Stimulated activated naive CD4-positive, alpha-beta T cell (primary cell): ENCODE measurements at places on chromosomes 12 and 14.

GRCh38 chr12:38282886-38283285 lies 33.7 kb upstream of the ALG10B start:
- no peak for DNase-seq

GRCh38 chr12:122023339-122024131 lies 1.9 kb downstream of the BCL7A start:
- peak; percentile 28 for DNase-seq

DNA sequence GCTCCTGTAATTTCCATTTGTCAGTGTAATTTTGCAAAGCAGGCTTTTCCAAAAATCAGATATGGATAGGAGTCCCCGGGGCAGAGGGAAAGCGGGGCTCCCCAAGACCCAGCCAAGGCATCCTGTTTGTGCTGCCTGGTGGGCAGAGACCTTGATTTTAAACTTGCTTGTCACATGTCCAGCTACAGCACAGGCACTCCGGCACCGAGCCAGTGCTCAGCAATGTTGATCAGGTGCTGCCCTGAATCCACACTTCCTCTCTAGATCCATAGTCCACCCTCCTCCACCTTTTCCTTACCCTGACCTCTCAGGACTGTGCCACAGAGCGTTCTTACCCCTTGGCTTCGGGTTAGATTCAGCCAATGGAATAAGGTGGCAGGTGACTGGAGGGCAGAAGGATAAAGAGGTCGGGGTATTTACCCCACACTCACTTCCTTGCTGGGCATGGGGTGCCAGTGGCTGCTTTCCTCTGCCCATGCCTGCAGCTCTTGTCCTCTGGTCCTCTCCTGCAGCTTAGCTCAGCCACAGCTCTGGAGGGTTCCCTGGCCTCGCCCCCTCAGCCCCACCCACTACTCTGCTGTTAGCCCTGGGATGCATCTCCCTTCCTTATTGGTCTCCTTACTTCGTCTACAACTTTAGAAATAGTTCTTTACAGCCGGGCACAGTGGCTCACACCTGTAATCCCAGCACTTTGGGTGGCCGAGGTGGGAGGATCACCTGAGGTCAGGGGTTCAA lies 80.1 kb downstream of the IRF2BPL start:
- DNase-seq: no peak

DNA sequence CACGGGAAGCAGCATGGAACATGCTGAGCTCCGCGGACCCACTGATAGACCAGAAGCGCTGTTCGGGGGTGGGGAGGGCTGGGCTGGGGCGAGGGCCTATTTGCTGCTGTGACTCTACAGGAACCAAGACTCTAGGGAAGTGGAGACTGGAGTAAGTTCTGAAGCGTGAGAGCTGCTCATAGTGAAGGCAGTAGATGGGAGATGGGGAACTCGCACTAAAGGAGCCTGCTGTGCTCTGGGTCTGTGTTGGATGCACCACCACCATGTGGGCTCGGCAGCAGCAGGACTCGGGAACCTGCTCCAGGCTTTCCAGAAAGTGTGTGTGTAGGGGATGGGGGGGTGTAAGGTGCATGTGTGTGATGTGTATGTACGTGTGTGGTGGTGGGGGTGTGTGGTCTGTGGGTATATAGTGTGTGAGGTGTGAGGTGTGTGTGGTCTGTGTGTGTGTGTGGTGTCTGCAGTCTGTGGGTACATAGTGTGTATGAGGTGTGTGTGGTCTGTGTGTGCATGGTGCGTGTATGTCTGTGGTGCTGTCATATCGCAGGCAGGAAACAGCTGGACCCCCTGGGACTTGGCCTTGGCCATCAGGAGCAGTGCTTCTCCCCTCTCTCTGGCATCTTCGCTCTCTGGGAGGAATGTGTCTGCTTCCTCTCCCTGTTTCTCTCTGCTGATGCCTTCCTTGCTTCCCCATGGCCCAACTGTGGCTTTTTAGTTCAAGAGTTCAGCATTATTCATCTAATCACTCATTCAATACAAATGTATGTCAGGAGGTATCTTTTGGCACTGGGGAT lies 378.9 kb downstream of the FUT8 start:
- DNase-seq: peak; percentile 27

GRCh38 chr12:12482959-12483358 lies 79.7 kb downstream of the DUSP16 start:
- DNase-seq: peak; percentile 31

- DNase-seq: no peak
These were observed at the start of gene TNS2 for GRCh38 chr12:53049571-53050318. TSS of gene TNS2 (plus strand) at chr12:53050065. CDS start at chr12:53050186, 121 bp downstream.

GRCh38 chr12:51098611-51099010 lies 15.2 kb upstream of the CSRNP2 start:
- no peak for DNase-seq

- no peak for DNase-seq
These were observed 16.9 kb downstream of the PDE6H start for GRCh38 chr12:14989790-14990189.

GRCh38 chr12:38934686-38935085 lies 29.3 kb upstream of the CPNE8 start:
- DNase-seq: no peak

GRCh38 chr12:39972119-39972518 lies 133.8 kb downstream of the SLC2A13 start:
- DNase-seq: no peak

- no peak for DNase-seq
These were observed 157.3 kb upstream of the DDHD1 start for GRCh38 chr14:53310412-53310811.

- no peak for DNase-seq
These were observed at the start of gene HRK for GRCh38 chr12:116881325-116881876. TSS of gene HRK (minus strand) at chr12:116881441. CDS start at chr12:116881307, 134 bp downstream.

GRCh38 chr12:76746516-76746915 lies 17.4 kb upstream of the ZDHHC17 start:
- no peak for DNase-seq

DNA sequence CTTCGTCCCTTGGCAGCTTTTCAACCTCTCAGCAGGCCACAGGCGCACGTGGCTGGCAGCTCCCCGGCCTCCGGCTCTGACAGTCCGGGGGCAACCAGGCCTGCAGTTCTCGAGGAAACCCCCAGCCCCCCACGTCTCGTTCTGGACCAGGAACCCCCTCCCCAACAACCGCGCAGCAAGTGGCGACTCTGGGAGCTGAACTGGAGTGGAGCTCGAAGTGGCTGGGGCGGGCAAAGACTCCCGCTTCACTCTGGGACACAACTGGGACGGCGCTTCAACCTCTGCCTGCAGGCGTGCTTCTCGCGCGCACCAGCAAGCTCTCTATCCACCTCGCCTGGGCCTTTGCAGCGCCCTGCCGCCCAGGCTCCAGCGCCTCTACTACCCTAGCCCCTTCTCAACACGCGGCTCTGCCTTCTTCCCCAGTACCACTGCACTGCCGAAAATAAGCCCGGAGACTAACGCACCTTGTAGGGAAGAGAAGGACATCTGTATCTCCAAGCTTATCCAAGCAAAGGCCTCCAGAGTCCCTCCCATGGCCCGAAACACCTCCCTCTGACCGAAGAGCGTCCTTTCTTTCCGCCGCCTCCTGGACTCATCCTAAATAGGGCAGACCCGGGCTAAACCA lies 2.4 kb upstream of the NKX2-1 start:
- DNase-seq: no peak

DNA sequence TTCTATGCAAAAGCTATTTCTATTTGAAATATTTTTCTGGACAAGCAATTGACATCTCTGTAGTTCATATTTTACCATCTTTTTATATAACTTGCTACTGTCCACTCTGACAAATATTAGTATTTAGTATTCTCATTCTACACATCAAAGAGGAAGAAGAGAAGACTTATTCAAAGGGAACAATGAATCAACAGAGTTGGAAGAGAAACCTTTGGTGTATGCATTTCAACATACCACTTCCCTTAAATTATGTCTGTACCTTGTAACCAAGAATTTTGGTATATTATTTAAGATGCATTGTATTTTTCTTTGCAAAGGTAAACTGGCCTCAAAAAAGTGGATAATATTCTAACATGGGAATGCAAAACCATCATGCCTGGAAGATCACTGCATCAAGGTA lies 72.1 kb upstream of the DUSP6 start:
- no peak for DNase-seq

DNA sequence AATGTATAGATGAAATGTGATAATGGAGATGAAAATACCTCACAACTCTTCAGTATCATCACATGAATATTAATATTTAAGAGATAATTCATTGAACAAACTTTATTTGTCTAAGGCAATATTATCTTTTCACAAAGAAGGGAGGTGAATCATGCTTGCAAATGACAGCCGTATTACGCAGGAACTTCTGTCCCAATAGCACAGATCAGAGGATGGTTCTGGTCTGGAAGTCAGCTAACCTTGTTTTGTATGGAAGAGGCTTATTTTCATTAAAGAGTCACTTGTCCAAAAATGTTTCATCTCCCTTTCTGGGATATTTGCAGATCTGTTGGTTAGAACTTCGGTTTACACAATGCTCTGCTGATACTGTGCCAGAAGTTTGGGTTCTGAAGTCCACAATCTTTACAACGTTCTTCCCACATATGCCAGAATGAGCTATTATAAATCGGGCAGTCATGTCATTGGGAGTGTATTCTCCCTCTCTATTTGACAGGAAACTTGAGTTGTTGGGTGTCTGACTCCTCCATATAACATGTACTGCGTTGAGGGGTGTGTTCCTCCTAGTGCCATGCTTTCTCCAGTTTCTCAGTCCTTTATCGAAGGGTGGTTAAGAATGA lies 29.8 kb downstream of the YY1 start:
- no peak for DNase-seq

DNA sequence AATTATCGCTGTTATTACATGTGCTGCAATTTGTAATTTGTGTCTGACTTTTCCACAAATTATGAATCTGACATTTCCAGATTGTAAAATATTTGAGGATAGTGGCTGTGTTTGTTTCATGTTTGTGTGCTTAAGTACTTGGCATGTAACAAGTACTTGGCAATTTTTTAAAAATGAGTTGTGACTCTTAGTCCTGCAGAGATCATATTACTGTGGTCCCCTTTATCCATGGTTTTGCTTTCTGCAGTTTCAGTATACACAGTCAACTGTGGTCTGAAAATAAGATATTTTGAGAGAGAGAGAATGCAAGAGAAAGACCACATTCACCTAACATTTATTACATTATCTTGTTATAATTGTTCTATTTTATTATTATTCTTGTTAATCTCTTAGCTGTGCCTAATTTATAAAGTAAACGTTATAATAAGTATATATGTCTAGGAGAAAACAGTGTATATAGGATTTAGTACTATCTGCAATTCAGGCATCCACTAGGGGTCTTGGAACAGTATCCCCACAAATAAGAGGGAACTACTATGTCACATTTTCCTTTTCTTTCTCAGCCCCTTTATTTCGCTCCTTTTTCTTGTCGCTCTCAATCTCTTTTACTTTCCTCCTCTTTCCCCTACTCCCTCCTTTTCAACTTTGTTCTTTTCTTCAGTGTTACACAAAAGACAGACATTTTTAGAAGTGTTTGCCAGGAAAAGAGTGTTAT lies 176.1 kb downstream of the FUT8 start:
- DNase-seq: no peak

- DNase-seq: no peak
These were observed 77.8 kb upstream of the BDKRB2 start for GRCh38 chr14:96126783-96127271.

- no peak for DNase-seq
These were observed 98.1 kb upstream of the OR4E1 start for GRCh38 chr14:21771671-21772070.

GRCh38 chr12:51391283-51392123 lies at the start of gene GALNT6:
TSS of gene GALNT6 (minus strand) at chr12:51391406. CDS start at chr12:51379781, 11,625 bp downstream.
- DNase-seq: peak; percentile 57

DNA sequence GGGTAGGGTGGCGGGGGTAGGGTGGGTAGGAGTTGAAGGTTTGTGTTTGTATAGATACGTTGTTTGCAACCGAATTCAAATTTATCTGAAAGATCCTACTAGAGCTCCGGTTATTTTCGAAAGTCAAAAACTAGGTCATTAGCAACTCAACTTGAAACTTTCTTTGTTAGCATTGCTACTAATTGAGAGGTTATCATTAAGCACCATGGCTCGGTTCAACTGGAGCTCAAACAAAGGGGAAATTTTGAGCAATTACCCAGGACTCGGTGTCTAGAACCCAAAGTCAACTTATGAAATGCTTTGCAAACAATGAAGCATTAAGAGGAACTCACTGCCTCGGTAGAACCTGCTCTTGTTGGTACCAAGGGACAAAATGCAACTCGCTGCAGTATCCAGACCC lies 207.7 kb downstream of the BCAT1 start:
- no peak for DNase-seq

GRCh38 chr12:126038434-126038833 lies 973.2 kb downstream of the AACS start:
- no peak for DNase-seq

- DNase-seq: no peak
These were observed 125.4 kb downstream of the CAND1 start for GRCh38 chr12:67394550-67394949.

DNA sequence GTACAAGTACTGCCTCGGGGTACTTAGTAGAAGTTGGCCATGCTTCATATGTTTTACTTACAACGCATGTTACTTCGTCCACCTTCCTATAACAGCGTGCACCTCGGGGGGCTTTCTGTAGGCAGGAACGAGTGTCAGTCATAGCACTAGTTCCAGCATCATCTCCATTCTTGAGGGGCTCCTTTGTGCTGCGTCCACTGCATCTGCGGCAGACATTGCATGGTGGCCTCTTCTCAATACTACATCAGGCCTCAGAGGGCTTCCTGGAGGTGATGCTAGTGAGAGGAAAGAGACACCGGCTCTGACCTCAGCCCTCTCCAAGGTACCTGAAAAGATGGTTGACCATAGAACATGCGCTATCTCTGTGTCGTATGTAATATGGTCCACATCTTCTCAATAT lies 121.2 kb upstream of the RTL1 start:
- DNase-seq: no peak

DNA sequence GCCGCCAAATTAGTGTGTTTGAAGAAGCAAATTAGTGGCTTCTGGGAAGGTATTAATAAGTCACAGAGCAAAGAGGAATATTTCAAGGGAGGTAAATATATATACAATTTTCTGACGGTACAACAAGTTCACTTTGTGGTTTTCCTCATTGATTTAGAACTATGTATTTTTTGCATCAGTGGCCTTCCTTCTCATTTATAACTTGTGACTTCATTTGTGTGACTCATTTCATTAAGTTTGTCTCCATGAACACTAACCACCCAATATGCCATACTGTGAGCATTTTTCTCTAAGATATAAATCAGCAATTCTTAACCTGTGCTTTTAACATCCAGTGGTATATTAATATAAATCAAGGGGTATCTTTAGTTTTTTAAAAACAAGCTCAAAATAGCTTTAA lies 29.3 kb upstream of the ARHGAP5 start:
- DNase-seq: no peak

DNA sequence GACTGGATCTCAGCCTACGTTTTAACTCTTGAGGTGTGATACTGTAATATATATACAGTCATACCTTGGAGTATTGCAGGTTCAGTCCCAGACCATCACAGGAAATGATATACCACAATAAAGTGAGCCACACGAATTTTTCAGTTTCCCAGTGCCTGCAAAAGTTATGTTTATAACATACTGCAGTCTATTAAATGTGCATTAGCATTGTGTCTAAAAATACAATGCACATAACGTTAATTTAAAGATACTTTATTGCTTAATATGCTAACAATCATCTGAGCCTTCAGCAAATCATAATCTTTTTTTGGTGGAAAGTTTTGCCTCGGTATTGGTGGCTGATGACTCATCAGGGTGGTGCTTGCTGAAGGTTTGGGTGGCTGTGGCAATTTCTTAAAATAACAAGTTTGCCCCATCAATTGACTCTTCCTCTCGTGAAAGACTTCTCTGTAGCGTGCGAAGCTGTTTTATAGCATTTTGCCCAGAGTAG lies 18.9 kb downstream of the PYROXD1 start:
- DNase-seq: peak; percentile 22

GRCh38 chr14:102392506-102392905 lies 29.8 kb downstream of the TECPR2 start:
- DNase-seq: no peak
